ENCODE measurements at places on chromosomes 5 and 9.

DNA sequence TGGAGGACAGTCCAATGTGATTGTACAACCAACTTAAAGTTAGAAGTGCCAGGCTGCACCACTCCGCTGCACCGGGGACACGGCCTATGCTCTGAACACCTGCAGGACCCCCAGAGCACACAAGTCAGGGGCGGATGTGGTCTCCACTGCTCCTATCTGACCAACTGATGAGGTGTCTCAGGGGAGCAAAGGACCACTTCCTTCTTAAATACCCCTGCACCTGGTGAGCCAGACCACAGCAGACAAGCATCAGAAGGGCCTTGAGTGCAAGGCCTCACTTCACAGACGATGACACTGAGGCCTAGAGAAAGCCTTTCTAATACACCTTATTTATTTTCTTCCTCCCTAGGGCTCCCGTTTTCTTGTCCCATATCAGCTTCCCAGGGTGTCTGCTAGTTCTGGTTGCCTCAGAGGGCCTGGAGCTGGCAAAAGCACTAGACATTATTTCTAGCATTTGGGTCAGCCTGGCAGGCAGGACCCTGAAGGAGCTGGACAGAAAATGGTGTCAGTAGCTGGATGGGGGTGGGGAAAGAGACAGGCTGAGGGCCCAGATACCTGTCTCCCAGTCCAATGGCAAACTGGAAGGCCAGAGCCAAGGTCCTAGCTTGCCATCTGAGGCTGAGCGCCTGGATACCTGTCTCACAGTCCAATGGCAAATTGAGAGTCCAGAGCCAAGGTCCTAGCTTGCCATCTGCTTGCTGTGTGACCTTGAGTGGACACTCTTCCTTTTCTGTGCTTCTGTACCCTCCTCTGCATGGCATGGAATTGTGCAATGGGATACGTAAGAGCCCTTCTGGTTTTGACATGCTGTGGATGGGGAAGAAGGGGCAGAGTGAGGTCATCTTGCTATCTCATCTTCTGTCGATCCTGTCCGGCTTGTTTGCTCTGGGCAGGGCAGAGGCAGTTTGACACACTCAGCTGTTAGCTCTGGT is 9.0 kb downstream of the CCDC69 start:
- peak; percentile 82 for DNase-seq

DNA sequence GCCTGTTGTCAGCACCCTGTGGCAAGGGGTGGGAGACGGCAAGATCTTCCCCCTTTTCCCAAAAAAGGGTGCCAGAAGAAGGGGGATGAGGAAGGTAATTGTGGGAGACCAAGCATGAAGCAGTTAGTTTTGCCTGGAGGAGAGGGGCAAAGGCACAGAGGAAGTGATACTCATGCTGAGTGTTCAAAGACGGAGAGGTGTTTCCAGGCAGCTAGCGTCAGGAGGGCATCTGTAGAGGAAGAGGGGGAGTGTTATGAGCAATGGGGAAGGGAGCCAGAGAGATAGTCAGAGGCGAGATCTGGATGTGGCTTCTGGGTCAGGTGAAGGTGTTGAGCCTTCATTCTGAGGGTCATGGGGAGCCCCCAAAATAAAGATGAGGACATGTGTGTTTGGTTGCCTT is 26.9 kb upstream of the ADAM19 start:
- DNase-seq: no peak

DNA sequence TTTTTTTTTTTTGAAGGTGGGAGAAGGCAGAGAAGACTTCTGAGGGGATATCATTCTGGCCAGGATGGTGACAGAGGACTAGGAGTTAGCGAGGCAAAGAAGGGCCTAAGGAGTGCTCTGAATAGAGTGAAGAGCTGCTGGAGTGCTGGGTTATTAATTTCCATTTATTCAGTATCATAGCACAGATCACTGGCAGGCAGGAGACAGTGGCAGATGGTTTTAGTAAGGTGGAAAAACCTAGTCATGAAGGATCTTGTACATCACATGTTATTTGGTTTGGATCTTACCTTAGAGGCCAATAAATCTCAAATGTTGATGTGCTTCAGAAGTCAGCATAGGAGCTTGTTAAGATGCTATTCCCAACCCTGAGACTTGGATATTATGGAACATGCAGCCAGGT is 165.5 kb downstream of the TTLL11 start:
- no peak for DNase-seq

GRCh38 chr5:68463606-68464005 is 248.1 kb downstream of the PIK3R1 start:
- DNase-seq: no peak

DNA sequence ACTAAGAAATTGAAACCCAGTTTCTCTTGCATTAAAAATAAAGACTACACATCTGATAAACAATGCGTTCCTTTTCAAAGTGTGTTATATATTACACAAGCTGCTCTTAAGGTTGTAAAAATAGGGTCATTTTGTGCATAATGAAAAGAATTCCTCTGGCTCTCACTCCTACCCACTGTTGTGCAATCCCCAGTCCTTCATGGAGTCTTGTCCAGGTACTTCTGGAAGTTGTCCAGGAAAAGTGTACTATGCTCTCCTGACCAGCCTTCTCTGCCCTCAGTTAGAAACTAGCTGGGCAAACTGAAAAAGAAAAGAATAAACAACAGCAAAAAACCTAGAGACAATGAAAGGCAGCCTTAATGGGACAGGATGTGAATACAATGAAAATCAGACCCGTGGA is 345.5 kb upstream of the PAPPA start:
- DNase-seq: no peak

GRCh38 chr5:1058083-1058945 is 49.7 kb downstream of the NKD2 start:
- no peak for DNase-seq

Measured in AML-193 (cell line).